Caudate nucleus (tissue), 63 donors: ENCODE measurements at places on chromosomes 2 and 18.
A peak's percentile ranks its signal among the peaks of the same experiment; 100 is the strongest.

GRCh38 chr2:1830936-1831619 is 86.8 kb upstream of the PXDN start:
- DNase-seq = no peak

- DNase-seq = no peak
Measured at GRCh38 chr2:137872577-137872976, 91.7 kb upstream of the HNMT start.

DNA sequence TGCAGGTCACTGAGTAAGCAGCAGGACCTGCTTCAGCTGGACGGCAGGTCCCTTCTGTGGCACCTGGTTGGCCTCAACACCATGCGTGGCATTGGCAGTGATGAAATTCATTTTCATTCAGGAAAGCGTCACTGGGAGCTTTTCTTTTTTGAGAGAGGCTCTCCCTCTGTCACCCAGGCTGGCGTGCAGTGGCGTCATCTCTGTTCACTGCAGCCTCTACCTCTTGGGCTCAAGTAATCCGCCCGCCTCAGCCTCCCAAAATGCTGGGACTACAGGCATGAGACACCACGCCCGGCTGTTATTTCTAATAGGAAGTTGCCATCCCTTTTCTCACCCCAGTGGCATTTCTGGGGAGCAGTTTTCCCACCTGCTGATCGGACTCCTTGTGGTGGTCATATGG is 39.3 kb downstream of the NCK2 start:
- DNase-seq = no peak

- no peak for DNase-seq
Measured at GRCh38 chr2:146669735-146670134, 1175.1 kb upstream of the ACVR2A start.

GRCh38 chr2:37366773-37367172 is 22.3 kb downstream of the QPCT start:
- no peak for DNase-seq

DNA sequence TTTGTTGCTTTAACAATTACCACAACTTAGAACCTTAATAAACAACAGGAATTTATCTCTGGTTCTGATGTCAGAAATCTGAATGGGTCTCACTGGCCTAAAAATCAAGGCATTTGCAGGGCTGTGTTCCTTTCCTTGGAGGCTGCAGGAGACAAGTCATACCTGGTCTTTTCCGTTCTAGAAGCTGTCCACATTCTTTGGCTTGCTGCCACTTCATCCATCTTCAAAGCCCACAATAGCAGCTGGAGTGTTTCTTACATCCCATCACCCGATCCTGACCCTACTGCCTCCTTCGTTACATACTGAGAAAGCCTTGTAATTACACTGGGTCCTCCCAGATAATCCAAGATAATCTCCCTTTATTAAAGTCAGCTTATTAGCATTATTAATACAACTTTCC is 18.1 kb downstream of the NETO1 start:
- no peak for DNase-seq

- DNase-seq = no peak
Measured at GRCh38 chr2:20008703-20009102, 3.8 kb downstream of the MATN3 start.

DNA sequence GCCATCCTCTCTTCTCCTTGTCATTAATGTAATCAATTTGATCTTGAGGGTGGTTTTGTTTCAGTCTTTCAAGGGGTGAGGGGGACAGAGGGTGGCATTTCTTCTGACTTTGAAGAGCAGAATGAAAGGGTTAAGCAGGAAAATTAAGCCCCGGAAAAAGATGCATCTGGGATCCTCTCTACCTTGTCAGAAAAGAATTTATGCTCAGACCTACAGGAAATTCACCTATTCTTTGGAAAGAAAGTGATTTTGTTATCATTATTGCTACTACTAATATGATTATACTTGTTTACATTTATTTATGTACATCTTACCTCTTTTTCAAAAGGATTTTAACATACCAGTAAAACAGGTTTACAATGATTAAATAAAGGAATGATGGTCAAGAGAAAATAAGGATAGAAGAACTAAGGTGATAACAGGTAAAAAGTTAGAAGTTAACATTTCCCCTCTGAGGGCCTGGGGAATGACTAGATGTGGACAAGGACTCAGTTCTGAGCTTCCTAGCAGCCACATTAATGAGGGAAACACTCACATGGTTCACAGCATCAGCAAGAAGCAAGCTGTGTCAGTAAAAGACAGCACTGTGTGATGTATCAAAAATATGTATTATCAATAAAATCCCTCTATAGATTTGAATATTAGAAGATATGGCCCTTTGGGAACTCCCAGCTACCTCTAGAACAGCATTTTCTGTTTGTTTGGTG is 151.4 kb downstream of the MYCN start:
- no peak for DNase-seq

- no peak for DNase-seq
Measured at GRCh38 chr2:164314148-164314547, 307.1 kb downstream of the GRB14 start.

GRCh38 chr2:120012363-120012762 is 514 bp upstream of the EPB41L5 start:
- DNase-seq = no peak

GRCh38 chr18:13318731-13319501 is 100.4 kb downstream of the LDLRAD4 start:
- DNase-seq = no peak

DNA sequence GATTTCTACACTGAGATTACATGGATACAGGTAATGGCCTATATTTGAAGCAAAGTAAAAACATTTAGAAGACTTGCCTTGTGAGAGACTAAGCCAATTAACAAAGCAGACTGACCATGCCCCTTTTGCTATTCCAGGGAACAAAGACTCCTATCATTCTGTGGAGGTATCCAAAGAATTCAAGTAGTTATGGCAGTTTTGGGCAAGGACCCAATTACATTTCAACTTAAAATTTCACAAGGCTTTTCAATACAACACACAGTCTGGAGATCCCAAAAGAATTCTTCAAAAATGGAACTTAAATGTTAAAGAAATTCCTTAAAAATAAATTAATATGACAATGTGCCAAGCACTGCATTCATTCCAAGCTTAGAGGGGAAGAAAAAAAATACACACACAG is 109.2 kb upstream of the CHRNA1 start:
- no peak for DNase-seq

- DNase-seq = no peak
Measured at GRCh38 chr2:20333738-20334137, 16.9 kb downstream of the PUM2 start.

DNA sequence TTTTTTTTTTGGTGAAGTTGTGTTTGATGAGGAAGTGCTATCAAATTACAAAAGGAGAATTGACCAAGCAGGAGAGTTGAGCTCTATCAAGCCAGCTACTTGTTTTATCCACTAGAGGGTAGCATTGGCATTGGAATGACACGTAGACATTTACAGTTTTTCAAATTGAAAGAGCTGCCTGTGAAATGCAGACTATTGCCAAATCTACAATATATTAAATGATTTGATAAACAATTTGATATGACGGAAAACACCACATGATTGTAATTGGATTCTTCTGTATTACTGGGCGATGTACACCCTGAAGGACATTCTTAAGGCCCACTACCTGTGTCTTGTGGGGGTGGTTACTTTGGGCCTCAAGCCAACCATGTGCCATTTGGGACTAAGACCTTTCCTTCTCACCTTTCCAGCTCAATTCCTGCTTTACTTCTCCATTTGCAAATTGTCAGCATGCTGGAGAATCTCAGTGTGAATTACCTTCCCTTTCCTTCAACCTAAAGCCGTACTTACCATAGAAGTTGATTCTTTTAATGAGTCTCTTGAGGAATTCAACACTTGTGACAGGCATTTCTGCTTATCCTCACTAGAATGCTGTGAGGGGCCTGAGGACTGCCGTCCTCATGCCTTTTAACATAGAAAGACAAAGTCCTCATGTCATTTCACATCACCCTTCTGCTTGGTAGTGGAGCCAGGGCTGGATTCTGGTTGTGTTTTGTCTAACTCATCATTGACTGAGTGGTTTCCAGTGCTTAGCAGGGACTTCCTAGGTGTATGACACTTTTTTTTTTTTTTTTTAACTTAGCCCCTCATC is 134.8 kb upstream of the THUMPD2 start:
- DNase-seq = no peak

DNA sequence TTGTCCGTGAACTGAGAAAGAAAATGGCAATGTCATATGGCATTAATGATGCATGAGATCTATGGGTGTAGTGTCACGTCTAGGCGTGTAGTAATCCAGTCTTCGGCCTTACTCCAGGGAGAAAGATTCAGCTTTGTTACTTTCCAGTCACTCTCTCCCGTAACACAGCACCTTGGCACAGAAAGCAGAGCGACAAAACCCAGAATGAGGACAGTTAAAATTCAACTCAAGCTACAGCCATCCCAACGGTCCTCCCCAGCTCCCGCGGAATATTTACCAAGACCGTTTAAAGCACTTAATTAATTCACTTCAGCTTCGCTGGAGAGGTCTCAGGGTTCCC is 797 bp upstream of the CRIM1 start:
- DNase-seq = peak; percentile 33

DNA sequence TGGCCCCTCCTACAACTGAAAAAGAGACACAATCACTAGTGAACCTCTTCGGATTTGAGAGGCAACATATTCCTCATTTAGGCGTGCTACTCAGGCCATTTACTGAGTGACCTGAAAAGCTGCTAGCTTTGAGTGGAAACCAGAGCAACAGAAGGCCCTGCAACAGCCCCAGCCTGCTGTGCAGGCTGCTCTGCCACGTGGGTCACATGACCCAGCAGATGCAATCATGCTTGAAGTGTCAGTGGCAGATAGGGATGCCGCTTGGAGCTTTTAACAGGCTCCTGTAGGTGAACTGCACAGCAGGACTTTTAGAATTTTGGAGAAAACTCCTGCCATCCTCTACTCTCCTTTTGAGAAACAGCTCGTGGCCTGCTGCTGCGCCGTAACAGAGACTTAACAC is 578.6 kb upstream of the RAB6C start:
- DNase-seq = no peak

DNA sequence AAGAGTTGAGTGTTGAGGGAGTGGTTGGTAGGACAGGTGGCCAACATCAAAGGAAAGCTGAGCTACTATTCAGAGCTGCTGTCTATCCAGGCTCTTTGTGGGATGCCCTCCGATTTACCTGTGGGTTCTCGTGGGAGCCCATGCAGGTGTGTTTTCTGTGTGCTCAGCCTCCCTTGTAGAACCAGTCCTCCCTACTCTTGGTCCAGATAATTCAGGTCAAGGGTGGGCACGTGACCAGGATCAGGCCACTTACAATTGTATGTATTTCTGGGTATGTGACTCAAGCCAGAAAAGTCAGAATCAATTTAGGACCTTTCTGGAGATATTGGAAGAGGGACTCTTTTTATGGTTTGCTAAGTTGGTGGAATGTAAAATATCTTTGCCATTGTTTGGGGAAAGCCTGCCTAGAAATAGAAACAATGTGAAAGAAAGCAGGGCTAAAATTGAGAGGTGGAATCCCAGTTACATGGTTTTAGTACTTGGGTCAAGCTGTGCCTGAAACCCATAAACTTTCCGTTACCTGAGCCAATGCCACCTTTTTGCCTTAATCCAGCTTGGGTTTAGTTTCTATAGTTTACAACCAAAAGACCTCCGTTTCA is 93.2 kb downstream of the PDCL3 start:
- DNase-seq = no peak

DNA sequence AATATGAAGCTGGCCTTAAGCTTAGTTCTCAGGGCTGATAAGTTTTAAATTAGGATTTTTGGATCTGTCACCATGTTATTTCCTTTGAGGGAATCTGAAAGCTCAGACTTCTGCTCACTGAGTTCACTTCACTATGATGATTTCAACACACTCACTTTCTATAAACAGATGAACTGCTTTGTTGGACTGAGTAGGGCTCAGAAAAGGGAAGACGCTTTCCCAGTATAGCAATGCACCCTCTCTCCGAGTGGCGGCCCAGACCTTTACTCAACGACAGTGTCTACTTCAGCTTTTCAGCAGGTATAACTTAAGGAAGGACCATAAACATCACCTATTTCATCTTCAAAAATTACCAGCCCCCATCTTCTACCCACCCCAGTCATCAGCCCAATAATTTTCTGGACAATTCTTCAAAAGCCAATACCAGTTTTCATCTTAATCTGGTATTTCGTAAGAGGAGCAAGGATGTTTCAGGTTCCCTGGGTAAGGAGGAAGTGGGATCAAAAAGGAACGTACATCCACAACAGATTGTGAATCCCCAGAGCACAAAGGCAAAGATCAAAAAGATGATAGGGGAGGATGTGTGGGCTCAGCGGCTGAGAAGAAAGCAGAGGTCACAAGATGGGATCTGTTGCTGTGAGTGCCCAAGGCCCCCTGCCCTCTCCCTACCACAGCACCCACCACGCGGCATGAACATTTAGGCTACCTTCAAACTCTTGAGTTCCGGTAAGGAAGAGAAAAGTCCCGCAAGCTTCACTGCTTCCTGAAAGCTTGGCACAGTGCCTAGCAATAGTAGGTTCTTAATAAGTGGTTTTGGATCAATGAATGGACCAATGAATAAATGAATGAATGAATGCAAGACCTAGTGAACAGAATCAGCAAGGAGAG is 41.9 kb downstream of the LPIN2 start:
- no peak for DNase-seq

GRCh38 chr18:56321470-56321869 is 316.9 kb downstream of the TXNL1 start:
- no peak for DNase-seq

DNA sequence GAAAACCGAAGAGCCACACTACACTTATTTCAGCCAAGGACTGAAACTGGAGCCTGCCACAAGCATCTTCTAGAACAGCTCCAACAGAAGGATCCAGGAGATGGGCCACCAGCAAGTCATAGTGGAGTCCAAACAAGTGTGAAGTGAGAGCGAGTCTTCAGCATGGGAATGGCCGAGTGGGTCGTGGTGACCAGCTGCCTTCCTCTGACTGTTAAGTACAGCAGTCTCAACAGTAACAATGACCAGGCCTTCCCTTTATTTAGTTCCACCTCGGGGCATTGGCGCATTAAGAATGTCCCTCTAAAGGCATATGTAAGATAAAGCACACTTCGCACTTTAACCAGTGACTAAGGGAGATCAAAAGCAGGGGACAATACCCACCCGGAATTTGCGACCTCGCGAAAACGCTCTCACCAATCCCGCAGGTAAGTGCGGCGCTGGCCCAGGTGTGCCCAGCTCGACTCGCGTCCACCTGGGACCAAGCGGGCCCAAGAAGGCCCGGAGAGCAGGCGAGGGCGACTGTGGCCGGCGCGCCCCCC is 1.1 kb downstream of the L3MBTL4 start:
- DNase-seq = no peak

GRCh38 chr2:109527846-109528705 is 85.7 kb downstream of the SEPTIN10 start:
- DNase-seq = no peak
